ENCODE measurements at places on chromosomes 6 and 20.

DNA sequence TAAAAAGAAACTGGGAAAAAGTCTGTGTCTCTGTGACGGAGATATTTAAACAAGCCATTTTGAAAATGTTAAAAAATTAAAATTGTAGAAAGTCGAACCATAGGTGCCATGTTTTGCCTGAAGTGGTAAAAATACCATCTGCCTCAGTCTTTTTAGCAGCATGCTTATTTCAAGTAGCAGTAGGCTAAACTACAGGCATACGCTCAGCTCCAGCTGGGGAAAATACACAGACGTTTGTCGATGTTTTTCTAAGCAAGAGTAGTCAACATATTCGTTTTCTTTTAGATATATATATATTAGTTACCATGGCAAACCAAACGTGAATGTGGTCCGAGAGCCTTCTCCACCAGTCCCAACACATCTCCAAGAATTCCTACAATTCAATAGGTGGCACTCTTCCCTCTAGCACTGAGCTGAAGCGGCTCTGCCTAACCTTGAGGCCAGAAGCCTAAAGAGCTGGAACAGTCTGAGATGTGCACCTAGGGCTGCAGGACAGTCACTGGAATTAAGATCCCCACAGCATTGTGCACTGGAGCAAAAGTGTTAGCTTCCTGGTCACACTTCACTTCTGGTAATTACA is 70.2 kb upstream of the BEND3 start:
- DNase-seq = no peak

DNA sequence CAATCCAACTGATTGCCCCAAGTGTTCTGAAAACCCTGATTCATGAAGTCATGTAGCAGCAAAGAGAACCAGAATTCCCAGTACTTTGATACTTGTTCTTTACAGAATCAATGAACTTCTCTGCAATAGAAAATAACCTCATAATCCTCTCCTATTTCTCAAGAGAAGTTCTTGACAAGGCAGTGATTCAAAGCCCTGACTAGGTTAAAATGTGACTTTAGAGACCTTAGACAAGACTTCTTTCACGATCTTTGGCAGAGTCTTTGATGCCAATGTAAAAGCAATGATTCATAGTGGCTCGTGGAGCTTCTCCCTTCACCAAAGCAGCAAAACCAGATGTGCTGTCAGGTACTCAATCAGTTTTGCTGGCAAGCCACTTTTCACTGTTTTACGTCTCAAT is 95.2 kb downstream of the CDK19 start:
- no peak for DNase-seq

GRCh38 chr6:84788689-84789088 is 24.3 kb upstream of the TBX18 start:
- DNase-seq = no peak

GRCh38 chr6:111852725-111853124 is 20.5 kb downstream of the FYN start:
- DNase-seq = no peak

DNA sequence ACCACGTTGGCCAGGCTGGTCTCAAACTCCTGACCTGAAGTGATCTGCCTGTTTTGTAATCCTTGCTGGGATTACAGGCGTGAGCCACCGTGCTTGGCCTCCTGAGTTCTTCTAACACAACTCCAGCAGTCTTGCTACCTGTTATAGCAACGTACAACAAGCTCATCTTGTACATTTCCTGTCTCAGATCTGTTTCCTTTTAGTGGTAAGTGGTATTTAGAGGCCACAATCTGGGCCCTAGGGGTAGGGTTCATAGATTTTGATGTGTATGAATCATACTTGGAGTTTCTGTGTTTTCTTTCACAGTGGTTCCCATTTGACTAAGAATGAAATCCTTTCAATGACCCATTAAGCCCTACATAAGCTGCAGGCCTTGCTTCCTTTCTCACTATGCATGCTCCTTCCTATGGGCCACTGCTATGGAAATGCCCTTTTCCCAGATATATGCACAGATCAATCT is 27.1 kb upstream of the SYNCRIP start:
- DNase-seq = peak; percentile 23

GRCh38 chr6:136225496-136225895 is 24.6 kb downstream of the MTFR2 start:
- DNase-seq = no peak

- DNase-seq = no peak
Measured at GRCh38 chr6:167093406-167093921, 29.4 kb upstream of the CCR6 start.

GRCh38 chr6:2502096-2502997 is 248.4 kb downstream of the MYLK4 start:
- no peak for DNase-seq

DNA sequence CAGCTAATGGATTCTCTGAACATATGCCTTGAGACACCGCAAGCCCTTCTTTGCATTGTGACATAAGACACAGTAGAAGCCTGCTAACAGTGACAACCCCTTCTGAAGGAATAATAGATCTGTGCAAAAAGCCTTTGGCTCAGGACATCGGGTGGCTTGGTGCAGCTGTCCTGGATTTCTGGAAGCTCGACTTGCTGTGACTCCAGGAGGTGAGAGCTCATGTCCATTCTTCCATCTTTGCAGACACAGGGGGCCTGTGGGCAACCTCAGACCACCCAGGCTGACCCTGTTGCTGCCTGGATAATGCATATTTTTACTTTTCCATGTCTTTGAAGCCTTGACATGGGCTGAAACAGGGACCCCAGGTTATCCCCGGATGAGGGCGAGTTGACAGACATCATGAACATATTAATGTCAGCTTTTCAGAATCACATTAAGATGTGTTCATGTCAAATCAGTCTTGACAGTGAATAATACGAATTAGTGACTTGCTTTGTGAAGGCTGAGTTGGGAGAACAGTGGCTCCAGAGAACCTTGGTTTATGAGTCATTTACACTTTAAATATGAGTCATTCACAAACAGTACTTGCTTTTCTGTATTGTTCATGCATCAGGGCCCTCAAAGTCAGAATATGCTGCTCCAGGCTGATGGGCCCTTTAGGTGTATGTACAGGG is 66.8 kb upstream of the IYD start:
- no peak for DNase-seq

- no peak for DNase-seq
Measured at GRCh38 chr20:51635680-51636079, 93.2 kb upstream of the NFATC2 start.

GRCh38 chr6:1812034-1812433 is 202.3 kb downstream of the FOXC1 start:
- no peak for DNase-seq

DNA sequence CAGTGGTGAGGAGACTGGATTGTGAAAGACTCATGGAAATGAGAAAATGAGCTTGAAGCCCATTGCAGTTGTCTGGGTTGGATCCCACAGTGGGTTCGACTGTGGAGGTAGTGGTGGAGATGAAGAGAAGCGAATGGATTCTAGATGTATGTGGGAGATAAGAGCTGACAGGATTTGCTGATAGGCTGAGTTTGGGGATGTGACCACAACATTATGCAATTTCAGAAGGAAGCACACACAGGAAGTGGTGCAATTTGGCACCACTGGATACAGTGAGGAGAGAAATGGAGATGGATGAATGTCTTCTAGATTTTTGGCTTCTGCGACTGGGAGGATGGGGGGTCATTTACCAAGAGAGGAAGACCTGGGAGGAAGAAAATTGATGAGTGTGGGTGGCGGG is 64.4 kb upstream of the MAFB start:
- no peak for DNase-seq

DNA sequence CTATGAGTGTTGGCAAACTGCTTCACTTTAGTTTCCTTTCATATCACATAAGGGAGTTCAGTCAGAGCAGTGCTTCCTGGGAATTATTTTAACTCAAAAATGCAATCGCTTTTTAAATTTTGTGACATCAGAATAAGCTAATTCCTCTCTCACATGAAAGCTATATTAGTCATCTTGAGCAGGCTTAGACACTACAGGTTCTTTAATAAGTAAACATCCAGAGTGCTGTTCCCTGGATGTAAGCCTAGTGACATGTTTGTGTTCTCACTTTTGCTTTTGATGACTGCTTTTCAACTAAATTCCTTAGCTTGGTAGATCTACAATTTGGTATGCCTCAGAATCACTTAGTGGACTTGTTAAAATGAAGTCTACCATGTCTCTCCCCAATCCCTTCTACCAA is 252.7 kb upstream of the POU3F2 start:
- DNase-seq = no peak

- DNase-seq = no peak
Measured at GRCh38 chr6:157462956-157463742, 82.2 kb downstream of the ZDHHC14 start.

- DNase-seq = no peak
Measured at GRCh38 chr20:31740208-31740607, 1.1 kb downstream of the TPX2 start.

GRCh38 chr6:33329058-33329457 is 11.5 kb upstream of the ZBTB22 start:
- DNase-seq = no peak

GRCh38 chr20:31608251-31608945 is 3.3 kb downstream of the ID1 start:
- DNase-seq = no peak

- DNase-seq = no peak
Measured at GRCh38 chr20:49403012-49403411, 79.5 kb downstream of the KCNB1 start.

DNA sequence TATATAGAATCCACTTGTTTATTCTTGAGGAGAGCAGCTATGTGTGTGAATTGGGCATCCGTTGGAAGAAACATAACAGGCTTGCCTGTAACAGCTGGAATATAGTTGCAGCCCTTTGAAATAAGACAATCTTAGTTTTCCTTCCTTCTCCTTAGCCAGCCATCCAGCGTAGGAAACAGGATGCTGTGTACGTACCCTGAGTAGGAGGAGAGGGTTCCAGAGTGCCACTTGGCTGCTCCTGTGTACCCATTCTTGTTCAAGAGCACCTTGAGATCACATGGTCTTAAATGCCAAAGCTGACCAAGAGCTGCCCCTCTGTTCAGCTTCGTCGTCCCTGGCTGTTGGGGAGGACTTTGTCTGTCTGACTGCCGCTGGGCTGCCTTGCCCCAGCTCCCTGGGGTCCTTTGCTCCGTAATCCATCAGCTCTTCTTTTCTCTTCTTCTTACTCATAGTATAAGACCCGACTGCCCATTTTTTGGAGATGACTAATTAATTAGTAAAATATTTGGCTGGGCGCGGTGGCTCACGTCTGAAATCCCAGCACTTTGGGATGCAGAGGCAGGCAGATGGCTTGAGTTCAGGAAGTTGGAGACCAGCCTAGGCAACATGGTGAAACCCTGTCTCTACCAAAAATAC is 49.0 kb downstream of the RREB1 start:
- no peak for DNase-seq

GRCh38 chr20:4740774-4741431 is 19.2 kb downstream of the PRND start:
- DNase-seq = peak; percentile 60

DNA sequence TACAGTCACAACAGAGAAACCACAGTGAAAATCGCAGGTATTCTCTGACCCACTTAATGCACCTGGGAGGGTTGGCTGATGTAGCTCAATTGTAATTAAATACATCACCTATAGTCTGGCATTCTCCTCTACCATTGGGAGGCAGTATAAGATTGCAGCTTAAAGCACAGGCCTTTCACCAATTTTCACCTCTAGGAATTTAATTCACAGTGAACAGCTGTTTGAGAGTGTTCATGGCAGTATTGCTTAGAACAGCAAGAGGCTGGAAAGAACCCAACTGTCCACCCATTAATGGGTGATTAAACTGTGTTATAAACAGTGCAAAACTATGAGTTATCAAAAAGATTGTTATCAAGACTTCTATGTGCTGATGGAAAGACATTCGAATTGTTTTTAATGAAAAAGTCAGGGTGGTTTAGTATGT is 2.0 kb downstream of the EDEM2 start:
- DNase-seq = peak; percentile 59

DNA sequence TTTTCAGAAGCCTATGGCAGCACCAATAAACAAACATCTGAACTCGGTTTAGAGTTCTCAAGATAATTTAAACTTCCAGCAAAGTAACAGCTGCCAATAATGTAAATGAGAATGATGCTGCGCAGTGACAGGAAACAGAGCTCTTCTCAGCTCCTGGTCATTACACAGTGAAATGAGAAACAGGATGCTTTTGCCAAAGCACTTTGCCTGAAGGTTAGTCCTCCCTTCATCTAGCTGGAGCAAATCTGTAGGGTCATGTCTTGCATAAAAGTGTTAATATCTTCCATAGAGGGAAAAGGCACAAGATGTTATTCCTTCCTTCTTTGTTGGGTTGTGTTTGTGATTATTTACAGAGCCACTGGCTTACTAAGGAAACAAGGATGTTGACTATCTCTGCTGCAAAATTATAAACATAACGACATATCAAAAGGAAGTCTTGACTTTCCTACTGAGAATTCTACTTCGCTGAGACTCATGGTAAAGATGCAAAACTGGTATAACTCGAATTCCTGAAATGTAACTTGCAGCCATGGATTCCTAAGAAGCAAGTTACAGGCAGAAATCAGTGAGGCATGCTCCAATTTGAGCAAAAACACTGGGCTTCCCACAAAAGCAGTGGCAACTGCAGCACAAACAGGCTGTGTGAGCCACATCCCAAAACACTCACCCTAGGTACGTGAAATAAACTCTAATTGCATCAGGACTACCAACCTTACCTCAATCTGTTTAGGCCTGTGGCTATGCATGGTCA is 102.5 kb upstream of the BEND6 start:
- DNase-seq = no peak
